ENCODE measurements at places on chromosomes 11 and 22.
A peak's percentile ranks its signal among the peaks of the same experiment; 100 is the strongest.

GRCh38 chr11:8581300-8581699 lies 12.7 kb downstream of the STK33 start:
- DNase-seq, result no peak

DNA sequence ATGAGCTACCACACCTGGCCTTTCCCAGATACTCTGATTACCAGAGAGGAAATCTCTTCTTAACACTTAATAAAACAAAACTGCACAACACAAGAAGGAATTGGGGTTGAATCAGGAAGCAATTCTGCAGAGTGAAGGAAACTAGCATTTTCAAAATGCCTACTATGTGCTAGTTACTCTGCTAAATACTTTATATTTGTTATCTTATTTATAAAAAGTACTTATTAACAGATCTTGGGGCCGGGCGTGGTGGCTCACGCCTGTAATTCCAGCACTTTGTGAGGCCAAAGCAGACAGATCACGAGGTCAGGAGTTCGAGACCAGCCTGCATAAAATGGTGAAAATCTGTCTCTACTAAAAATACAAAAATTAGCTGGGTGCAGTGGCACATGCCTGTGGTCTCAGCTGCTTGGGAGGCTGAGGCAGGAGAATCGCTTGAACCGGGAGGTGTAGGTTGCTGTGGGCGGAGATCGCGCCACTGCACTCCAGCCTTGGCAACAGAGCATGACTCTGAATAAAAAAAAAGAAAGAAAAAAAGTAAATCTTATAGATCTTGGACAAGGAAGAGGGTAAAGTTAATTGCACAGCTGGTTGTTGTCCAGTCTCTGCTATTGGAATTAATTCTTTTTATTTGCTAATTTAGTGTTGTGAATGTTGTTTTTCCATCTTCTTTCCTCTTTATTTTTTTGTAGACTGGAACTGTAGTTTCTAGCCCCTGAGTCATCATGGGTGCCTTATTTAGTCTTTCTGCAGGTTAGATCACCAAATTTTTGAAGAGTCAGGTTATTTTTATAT lies 22.1 kb downstream of the TMEM135 start:
- no peak for DNase-seq

- DNase-seq, result no peak
Observed at GRCh38 chr11:45094958-45095690, 51.3 kb upstream of the PRDM11 start.

GRCh38 chr11:646214-646613 lies 9.1 kb downstream of the DRD4 start:
- no peak for DNase-seq

DNA sequence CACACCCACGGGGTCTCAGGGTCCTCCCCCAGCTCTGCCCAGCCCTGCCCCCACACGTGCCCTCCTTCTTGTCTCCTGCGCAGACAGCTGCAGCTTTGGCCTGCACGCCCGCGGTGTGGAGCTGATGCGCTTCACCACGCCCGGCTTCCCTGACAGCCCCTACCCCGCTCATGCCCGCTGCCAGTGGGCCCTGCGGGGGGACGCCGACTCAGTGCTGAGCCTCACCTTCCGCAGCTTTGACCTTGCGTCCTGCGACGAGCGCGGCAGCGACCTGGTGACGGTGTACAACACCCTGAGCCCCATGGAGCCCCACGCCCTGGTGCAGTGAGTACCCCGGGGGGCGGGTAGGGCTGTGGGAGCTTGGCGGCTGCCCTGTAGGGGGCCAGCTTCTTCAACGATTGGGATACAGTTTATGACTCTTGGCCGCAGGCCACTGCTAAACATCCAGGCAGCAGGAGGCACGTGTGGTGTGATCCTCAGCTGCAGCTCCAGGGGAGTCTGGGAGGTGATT lies 30.8 kb downstream of the ST14 start:
- no peak for DNase-seq

DNA sequence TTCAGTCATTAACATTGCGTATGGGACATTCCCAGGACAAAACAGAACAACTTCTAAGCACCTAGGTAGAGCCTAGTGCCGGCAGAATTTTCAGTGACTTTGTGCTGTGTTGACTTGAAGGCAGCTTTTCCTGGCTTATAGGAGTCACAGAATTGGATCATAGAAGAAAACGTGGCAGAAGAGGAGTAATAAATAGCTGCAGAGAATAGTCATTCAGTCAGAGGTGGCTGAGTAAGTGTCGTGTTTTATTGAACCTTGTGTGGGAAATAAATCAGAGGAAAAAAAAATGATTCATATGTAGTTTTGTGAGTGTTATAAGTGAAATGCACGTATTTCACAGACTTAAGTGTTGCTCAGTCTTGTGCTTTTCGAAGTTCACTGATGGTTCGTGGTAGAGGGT lies 2.1 kb downstream of the BARX2 start:
- DNase-seq, result no peak

DNA sequence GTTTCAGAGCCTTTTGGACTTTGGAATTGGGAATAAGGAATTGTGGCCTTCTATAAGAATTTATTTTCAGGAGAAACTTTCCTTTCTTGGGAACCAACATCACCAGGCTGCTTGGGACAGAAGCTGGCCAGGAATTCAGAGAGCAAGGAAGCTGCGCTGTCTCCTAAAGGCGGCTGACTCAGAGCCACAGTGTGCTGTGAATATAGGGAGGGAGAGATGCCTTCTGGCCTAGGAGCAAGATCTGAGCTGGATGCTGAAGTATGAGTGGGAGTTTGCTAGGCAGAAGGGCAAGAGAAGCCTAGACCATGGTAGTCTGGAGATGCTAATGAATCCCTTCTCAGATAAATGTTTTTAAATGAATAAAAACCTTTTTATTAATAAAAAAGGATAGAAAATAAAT lies 213.7 kb upstream of the TBCEL start:
- DNase-seq, result no peak

DNA sequence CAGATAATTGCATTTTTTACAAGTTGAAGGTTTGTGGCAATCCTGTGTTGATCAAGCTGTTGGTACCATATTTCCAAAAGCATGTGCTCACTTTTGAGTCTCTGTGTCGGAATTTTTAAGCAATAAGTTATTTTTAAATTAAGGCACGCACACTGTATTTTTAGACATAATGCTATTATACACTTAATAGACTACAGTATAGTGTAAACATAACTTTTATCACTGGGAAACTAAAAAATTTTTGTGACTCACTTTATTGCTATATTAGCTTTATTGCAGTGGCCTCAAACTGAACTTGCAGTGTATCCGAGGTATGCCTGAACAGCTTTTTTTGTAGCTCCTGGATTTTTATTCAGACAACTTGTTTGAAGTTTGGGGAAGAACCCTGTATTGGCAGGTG lies 31.3 kb upstream of the RRM1 start:
- DNase-seq, result no peak

DNA sequence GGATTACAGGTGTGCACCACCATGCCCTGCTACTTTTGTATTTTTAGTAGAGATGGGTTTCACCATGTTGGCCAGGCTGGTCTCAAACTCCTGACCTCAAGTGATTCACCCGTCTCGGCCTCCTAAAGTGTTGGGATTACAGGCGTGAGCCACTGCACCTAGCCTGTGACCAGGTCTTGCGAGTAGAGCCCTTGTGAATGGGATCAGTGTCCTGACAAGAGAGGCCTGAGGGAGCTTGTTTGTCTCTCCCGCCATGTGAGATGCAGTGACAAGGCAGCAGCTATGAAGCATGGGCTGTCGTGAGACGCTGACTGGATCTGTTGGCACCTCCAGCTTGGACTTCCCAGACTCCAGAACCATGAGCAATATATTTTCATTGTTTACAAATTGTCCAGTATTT lies 69.3 kb downstream of the LRRC32 start:
- no peak for DNase-seq

DNA sequence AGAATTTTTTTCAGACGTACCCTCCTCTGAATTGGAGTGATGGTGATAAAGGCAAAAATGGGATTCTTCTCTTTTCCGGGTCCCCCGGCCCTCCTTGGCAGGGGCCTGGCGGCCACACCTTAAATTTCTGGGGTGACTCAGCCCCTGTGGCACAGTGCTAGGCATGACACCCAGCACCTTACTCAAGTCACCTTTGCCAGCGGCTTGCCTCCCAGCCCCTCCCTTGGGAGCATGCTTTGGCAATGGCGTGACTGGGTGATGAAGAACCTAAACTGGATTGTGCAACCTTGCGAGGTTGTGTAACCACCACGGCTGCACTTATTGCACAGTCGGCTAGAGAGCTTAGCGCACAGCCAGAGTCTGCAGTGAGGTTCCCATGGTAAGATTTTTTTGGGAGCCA lies 16.2 kb upstream of the LDLRAD3 start:
- DNase-seq, result no peak

GRCh38 chr11:12845163-12845562 lies 164.0 kb upstream of the RASSF10 start:
- no peak for DNase-seq

GRCh38 chr11:449889-450808 lies at the start of gene PTDSS2:
Gene PTDSS2 (plus strand): TSS chr11:450279. CDS start chr11:450456, 177 bp downstream.
- peak; percentile 86 for DNase-seq

DNA sequence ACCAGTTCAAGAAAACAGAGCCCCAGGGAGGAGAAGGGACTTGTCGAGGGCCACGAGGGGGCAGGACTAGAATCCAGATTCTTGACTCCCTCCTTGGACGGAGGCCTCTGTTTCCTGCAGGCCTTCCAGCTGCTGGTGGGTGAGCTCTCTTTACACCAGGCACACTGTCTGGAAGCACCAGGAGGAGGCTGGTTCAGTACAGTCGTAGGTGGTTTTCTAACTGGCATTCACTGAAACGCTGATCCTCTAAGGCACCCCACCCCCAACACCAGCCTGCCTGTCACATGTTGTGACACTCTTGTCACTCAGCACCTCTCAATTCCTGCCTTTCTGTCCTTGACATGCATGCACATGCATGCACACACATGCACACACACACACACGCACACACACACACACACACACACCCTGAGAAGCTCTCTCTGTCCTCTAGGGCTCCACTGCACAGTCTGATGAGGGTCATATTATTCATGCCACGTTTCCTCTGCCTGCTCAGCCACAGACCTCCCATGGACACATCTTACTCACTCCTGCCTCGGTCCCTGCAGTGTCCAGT lies 751 bp downstream of the MS4A10 start:
- DNase-seq, result no peak

DNA sequence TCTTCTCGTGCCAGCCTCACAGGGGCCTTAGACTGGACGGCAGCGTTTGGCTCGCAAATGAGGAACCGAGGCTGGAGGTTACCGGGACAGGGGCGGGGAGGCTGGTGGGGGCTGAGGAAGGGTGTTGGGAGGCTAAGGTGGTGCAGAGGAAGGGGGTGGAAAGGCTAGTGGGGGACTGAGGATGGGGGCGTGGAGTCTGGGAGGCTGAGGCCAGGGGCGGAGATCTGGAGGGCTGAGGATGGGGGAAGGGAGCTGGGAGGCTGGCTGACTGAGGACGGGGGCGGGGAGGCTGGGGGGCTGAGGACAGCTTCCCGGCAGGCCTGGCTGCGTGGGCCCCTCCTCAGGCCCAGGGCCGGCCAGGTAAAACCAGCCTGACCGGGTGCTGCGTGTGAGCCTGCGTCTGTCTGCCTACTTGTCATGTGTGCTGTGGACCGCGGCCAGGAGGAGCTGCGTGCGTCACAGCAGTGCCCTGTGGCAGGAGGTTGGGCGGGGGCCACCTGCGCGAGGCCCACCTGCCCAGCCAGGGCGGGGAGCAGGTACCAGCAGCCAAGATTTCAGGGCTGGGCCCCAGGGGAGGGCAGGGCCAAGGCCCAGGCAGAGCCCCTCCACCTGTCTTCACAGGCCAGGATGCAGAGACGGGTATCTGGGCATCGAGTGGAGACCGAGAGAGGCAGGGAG lies 9.4 kb upstream of the PIM3 start:
- no peak for DNase-seq

DNA sequence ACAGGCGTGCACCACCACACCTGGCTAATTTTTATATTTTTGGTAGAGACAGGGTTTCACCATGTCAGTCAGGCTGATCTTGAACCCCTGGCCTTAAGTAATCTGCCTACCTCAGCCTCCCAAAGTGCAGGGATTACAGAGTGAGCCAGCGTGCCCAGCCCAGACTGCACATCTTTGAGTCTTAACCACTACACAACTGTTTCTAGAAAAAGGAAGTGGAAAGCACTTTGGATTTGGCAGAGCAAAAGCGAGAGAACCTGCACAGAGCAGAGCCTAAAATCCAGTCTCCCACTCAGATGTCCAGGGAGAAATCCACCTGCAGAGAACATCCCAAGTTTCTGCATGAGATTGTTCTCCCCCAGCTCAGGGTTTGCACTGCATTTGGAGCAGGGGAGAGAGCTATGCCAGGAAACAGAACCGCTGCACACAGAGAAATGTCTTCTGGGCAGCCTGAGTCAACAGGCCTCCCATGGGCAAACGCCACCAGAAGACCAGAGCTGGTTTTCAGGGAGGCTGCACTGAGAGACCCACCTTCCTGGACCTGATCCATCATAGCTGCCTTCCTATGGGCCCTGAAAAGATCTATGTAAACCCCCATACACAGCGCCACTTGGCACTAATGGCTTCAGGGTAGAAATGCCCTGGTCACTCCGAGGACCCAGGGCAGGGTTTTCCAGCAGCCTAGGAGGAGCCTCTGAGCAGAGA lies 54.0 kb downstream of the RPUSD4 start:
- no peak for DNase-seq

DNA sequence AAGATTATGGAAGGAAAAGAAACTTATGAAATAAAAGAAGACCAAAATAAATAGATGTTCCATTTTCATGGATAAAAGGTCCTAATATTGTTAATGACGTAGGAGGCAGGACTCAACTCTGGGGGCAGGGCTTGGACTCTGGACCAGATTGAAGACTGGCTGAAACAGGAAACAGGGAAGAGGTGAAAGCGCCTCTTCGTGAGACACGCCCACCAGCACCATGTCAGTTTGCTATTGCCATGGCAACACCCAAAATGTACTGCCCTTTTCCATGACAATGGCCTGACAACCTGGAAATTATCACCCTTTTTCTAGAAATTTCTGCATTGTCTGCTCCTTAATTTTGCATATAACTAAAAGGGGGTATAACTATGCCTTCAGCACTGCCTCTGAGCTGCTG lies 1522.2 kb downstream of the TBC1D22A start:
- DNase-seq, result no peak

GRCh38 chr11:130737866-130738431 lies 178.3 kb downstream of the SNX19 start:
- no peak for DNase-seq

DNA sequence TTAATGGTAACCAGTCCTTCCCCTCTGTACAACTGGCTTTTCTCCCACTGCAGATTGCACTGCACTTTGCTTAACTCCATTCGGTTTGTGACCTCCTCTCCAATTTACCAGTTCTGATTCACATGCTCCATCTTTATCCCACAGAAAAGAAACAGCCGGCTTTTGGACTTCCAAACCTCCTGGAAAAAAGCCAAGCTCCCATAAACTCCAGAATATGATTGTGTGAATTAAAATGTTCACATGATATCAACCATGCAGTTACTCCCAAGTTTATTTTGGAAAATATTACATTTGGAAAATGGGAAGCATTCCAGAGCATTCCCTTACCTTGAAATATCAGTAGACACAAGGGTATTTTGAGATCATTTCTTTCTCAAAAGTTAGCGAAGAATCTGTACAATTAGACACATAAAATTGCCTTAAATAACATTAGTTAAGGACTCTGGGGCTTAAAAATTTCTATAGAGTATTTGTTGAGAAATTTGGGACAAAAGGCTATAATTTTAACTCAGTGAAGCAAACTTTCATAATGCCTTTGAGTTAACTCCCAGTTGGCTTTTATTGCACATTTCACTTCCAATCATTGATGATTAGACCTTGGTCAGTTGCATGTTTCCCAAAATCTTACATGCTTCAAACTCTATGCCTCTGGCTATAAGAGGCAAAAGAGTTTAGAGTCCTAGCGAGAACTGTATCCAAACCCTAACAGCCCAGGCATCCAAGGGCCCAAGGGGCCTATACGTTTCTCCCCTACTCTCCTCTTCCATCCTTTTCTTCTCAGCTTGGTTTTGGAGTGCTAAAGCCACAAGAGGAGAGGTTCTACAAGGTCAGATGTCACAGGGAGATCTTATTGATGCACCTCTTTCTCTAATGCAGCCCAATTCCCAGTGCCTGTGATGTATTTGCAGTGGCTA lies 23.6 kb upstream of the TMEM135 start:
- no peak for DNase-seq

Data from stimulated activated CD4-positive, alpha-beta T cell treated with anti-CD3 and anti-CD28 coated beads, Interleukin-1b, Interleukin-23, amount 100 ng/mL, for 1 hour (primary cell).